ENCODE measurements at places on chromosomes 6 and 20.

- no peak for DNase-seq
These were observed 23.0 kb downstream of the PYGB start for GRCh38 chr20:25270829-25271251.

GRCh38 chr20:17705916-17706315 is 6.2 kb downstream of the BANF2 start:
- no peak for DNase-seq

DNA sequence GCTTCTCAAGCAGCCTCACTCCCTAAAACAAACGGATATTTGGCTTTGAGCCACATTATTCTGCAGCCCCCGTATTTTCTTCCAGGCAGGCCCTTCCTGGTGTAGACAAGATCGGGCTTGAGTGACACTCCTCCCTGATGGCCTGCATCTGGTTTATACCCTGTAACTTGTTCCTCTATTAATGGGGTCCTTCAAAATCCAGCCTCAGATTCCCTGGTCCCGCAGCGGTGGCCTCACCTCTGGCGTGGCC is 375 bp upstream of the TMEM14C start:
- DNase-seq, result no peak

DNA sequence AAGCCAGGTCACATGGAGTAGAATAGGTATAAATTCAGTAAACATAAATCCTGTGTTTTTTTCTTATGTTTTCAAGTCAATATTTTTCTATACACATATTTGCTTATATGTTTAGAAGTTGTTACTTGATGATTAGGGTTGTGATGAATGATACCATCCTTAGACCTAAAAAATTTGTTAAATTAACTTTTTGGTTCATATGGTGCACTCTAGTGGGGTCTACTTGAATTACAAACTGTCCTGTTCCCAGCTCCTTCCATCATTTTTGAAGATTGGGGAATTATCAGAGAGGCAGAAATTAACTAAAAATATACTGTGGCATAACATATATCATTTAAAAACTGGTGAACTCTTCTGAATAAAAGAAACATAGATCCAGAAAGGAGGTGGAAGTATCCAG is 48.3 kb upstream of the RIPPLY2 start:
- no peak for DNase-seq

DNA sequence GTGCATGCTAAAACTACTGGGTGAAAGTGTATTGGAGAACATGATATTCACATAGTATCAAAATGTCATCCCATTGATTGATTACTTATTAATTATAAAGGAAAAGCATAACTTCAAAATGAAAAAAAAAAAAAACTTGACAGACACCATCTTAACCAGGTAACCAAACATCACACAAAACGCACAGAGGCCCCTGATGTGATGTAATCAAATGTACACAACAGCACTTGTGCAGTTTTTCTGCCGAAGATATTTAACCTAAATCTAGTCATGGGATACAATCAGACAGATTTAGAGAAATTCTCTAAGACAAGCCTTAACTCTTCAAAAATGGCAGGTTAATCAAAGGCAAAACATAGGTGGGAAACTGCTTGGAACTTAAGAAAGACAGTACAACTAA is 102.0 kb upstream of the TENT5A start:
- no peak for DNase-seq

DNA sequence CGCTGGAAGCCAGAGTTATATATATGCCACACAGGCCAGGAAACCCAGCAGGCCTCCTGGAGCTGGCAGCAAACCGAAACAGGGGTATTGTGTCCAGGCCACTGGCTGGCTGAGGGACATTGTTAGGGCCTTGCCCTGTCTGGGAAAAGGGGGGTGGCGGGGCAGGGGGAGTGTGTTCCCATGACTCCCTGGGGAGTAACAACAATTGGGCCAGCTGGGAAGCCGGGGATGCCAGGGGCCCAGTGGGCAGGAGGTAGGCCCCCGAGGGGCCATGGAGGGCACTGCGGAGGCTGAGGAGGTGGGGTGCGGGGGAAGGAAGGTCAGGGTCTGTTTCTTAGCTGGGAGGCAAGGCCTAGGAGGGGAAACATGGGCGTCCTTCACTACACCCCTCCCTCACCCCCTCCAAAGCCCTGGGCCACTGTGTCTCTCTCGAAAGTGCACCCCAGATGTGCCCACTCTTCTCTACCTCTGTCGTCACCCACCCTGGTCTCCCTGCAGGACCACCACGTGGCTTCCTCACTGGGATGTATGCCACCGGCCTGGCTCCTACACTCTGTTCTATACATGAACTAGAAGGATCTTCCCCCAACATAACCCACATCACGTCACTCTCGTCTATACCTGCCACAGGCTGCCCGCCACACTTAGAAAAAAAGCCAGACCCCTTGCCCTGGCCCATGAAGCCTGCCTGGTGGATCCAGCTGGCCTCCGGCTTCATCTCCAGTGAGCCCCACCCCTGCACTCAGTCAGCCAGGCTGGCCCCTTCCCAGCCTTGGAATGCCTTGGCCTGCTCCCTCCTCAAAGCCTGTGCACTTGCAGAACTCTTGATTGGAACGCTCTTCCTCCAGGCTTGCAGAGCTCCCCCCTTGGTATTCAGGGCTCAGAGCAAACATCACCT is 7.8 kb upstream of the E2F1 start:
- peak; percentile 11 for DNase-seq

DNA sequence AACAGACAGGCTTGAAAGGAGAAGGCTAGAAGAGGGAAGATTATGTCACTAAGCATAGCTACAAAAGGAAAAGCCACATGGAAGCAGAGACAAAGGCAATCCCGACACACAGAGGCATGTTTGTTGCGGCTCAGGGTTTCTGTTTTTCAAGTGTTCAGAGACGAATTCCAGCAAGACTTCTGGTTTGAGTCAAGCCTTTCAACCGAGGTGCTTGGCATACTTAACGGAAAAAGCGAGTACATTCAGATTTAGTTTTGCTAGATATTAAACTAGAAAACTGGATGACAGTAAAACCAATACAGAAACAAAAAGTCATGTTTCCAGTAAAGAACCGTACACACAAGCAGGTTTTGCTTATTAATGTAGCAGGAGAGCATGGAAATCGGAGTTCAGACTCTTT is 27.2 kb downstream of the MCUR1 start:
- DNase-seq, result peak; percentile 69

DNA sequence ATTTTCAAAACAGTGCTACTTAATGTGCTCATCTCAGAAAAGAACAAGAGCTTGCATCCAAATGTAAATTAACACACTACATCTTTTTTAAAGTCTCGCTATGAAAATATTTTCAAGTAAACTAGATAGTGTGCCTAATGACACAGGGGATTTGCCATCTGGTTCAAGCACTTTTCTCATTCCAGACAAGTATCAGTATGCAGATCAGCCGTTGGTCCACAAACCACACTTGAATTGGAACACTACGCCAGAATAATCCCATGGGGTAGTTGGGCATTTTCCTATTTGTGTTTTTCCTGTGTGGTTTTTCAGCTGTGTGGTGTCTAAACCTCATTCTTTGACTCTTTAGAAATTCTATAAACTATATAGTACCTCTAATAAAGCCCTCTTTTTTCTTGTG is 256.2 kb downstream of the EPHA7 start:
- DNase-seq, result peak; percentile 10

Measured in fibroblast of upper back skin (primary cell).